ENCODE measurements at places on chromosomes 4 and X. TPM values are rescaled to one million over a fixed set of nuclear protein-coding genes. Genes with fewer than 3 reads are reported as not detected.

The BEND2 gene
- total RNA-seq = not detected

The MAB21L2 gene
- 0.67 TPM for total RNA-seq

The SPANXB1 gene
- total RNA-seq = not detected

The DGKK gene
- total RNA-seq = not detected

The PRDM5 gene
- 8.0 TPM for total RNA-seq

The TMEM128 gene
- 18.3 TPM for total RNA-seq

The PGAM4 gene
- not detected for total RNA-seq

The MAOB gene
- 0.17 TPM for total RNA-seq

The CLGN gene
- 5.9 TPM for total RNA-seq

The PLP1 gene
- under 0.01 TPM for total RNA-seq

The S100G gene
- total RNA-seq = not detected

The FAAH2 gene
- total RNA-seq = not detected

The HTT gene
- total RNA-seq = 16.0 TPM

The ARMCX2 gene
- total RNA-seq = 63.5 TPM

The USP51 gene
- total RNA-seq = 0.67 TPM

The ADGRL3 gene
- 0.15 TPM for total RNA-seq

The MXRA5 gene
- total RNA-seq = 0.50 TPM

The FRAS1 gene
- total RNA-seq = 0.30 TPM

The DSPP gene
- total RNA-seq = not detected

The GLUD2 gene
- 0.34 TPM for total RNA-seq

The VCX2 gene
- total RNA-seq = not detected

The CSAG1 gene
- total RNA-seq = not detected

The PAGE2 gene
- not detected for total RNA-seq

The SMAD1 gene
- 14.8 TPM for total RNA-seq

The DDIT4L gene
- total RNA-seq = 1.3 TPM

The TEX13B gene
- total RNA-seq = not detected

The ADAM29 gene
- total RNA-seq = not detected

The CFI gene
- 1.3 TPM for total RNA-seq

The PRRG1 gene
- total RNA-seq = 6.7 TPM

The ZDHHC9 gene
- total RNA-seq = 18.7 TPM
